ENCODE measurements at places on chromosomes 2 and 18.

DNA sequence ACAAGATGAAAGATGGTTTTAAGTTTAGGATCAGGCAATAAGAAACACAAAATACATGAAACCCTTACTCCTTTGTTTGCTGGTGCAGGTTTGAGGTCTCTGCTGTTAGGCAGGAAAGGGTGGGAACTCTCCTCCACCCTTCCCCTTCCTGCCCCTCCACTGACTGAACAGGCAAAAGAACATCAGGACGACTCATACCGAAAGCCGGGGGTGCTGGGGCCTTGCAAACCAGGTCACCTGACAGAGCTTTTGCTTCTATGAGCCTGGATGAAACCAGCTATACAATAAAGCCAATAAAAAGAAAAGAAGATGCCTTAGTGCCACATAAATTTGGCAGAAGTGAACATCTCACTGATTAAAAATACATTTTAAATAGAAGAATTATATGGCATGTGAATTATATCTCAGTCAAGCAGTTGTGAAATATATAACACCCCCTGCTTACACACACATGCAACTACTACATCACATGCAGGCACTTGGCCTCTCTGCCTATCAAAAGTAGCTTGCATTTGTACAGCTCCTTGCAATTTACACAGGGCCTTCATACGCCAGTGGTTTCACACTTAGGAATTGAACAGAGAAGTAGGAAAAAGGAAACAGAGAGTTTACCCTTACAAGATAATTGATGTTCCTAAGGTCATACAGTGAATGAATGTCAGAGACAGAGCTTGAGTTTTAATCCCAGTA, 215.1 kb upstream of the TRIB2 start:
- peak; percentile 31 for DNase-seq

DNA sequence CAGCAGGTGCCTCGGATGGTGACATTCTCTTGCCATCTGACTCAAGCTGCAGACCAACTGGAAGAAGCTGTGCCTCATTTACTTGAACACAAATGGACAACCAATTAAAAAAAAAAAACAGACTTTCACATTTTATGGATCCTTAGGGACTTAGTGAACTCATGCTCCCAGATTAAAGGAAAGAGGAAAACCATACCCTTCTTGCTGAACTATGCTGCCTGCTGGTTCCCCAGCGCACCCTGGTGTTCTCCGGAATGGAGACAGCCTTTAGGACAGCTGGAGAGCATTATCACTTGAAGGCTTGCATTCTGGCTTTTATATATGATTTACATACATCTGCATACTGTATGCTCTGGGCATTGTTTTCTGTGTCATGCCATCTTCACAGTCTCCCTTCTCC, 370.7 kb downstream of the SLC4A3 start:
- DNase-seq = peak; percentile 22

DNA sequence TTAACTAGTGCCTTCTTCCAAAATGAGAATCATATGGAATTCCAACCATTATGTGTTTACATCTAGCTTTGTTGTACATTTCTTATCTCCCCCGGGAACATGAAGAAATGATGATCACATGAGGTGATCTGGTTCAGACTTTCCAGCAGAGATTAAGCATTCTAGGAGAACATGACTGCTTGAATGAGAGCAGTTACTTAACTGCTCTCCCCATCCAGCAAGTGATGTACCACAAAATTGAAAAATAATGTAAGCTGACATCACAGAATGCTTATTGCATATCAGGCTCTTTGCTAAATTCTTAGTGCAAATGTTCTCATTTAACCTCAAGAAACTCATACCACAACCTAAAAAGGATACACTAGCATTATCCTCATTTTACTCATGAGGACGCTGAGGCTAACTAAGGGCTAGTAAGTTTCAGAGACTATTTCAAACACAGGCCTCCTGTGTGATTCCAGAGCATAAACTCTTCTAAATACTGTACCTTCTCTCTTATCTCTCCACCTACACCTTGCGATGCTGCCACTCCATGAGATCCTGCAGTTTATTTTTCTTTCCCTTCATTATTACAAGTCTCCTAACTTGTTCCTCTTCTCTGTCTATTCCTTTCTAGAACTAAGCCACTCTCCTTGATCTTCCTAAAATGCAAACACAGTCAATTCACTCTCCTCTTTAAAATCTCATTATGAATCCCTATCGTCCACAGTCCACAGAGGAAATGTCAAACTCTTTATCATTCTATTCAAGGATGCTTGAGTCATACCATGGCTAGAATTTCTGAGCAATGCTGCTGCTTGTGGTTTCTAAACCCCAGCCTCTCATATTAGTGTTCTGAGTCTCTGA, 1224.8 kb upstream of the ZEB2 start:
- DNase-seq = peak; percentile 86

DNA sequence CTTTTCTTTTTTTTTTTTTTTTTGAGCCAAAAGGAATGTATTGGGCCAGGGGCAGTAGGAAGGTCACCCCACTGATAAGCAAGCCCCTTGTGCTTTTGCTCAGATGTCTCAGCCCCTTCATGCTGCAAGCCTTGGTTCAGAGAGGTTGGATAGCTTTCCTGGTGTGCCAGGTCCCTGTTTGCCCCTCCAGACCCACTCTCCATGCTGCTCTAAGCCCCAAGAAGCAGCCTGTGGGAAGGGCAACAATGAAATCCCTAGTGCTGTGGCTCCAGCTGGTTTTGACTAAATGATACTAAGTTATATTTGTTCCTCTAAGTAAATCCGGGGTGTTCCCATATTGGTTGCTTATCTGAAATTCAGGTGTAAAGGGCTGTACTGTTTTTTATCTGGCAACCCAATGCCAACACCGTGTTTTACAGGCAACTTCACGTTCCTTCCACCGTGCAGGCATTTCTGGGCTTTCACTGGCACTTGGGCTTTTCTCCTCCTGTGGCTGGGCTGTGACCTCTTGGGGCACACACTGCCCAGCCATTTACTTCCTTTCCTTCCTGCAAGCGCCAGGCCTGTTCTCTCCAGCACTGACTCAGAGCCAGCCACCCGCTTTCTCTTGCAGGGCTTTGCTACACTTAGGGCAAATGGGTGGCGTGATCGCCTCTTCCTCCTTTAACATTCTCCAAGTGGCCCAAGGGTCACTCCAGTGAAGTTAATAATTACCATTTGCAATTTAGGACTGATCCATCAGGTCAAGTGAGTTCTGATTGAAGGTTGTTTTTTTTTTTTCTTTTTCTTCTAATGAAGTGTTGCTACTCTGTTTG, 21.6 kb downstream of the MERTK start:
- peak; percentile 31 for DNase-seq

- DNase-seq = no peak
Observed at GRCh38 chr18:59067873-59068272, 71.8 kb upstream of the SEC11C start.

GRCh38 chr2:33502025-33502424, 25.6 kb downstream of the RASGRP3 start:
- DNase-seq = no peak

GRCh38 chr18:36872329-36872728, 43.4 kb downstream of the KIAA1328 start:
- no peak for DNase-seq

DNA sequence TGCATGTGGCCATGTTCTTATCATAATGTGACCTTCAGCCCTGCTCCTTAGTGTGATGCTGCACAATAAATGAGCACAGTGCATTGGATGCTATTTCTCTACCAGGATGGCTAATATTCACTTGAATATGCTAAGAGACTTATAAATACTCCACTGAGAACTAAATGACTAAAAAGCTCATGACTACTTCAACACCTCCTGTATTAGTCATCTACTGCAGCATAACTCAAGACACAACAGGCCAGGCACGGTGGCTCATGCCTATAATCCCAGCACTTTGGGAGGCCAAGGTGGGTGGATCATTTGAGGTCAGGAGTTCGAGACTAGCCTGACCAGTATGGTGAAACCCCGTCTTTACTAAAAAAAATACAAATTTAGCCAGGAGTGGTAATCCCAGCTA, 213.4 kb downstream of the RND3 start:
- peak; percentile 25 for DNase-seq

DNA sequence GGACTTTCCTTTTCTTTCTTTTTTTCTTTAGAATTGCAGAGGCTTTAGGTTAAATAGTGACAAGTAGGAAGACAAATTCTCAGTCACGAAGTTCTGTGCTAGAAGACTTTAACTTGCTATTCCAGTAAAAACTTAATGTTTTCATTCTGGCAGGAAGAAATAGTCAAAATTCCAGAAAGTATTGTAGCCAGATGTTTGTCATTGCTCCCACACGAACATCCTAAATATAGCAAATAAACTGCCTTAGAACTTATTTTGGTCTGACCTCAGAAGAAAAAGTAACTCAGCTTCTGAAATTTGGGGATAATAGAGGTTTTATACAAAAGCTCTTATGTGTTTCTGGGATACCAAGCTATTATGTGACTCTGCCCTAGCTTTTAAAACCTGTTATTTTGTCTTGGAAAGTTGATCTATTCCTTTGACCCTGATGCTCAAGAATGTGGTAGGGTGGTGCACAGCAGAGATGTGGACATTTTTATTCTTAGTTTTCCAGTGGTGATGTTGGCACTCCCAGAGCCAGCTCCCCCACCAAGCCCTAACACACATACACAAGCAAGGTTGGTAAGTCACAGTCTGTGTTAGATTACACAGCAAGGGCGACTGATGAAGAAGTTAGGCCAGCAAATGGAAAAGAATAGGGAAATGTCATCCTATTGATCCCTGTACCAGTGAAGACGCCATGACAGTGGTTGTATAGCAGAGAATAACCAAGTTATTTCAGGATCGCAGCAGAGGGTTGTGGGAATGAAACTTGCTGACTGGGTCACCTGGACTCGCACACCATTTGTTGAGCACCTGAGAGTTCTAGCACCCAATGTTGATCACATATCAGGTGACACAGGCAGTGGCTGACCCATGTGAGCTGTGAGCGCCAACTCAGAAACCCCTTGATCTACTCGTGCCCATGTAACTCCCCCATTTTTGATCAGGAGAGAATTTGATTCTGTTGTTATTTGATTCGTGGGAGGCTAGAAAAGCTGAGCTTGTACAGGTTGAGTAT, 23.7 kb downstream of the FARP2 start:
- peak; percentile 28 for DNase-seq

DNA sequence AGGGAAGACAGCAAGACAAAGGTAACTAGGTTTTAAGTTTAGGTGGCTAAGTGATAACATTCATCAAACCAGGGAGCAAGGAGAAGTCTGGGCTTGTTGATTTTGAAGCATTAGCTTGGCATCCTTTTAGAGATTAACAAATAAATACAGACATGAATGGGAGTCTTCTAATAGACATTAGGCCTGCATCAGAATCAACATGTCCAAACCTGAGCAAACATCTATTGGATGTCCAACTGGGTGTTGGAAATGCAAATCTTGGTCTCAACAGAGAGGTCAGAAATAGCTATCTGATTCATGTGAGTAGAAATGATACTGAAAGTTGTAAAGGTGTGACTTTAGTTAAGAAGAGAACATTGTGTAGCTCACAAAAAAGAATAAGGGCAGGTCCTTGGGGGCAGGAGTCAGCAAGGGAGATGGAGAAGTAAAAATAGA, 85.5 kb upstream of the RND3 start:
- no peak for DNase-seq

DNA sequence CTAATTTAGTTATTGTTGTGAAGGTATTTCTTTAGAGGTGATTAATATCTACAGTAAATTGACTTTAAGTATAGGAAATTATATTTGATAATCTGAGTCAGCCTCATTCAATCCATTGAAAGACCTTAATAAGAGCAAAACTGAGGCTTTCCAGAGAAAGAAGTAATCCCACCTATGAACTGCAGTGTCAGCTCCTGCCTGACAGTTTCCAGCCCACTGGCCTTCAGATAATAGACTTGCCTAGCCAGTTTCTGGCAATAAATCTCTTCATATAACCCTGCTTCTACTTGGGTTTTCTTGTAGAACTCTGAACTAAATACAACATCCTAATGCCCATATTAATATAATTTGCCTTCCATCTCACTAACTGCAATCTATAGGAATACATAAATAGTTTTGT, 437.9 kb upstream of the UBE2E3 start:
- DNase-seq = no peak

- DNase-seq = no peak
Observed at GRCh38 chr2:238659231-238659630, 188.7 kb upstream of the TWIST2 start.

GRCh38 chr2:54975598-54976492, 74.4 kb downstream of the RTN4 start:
- no peak for DNase-seq

DNA sequence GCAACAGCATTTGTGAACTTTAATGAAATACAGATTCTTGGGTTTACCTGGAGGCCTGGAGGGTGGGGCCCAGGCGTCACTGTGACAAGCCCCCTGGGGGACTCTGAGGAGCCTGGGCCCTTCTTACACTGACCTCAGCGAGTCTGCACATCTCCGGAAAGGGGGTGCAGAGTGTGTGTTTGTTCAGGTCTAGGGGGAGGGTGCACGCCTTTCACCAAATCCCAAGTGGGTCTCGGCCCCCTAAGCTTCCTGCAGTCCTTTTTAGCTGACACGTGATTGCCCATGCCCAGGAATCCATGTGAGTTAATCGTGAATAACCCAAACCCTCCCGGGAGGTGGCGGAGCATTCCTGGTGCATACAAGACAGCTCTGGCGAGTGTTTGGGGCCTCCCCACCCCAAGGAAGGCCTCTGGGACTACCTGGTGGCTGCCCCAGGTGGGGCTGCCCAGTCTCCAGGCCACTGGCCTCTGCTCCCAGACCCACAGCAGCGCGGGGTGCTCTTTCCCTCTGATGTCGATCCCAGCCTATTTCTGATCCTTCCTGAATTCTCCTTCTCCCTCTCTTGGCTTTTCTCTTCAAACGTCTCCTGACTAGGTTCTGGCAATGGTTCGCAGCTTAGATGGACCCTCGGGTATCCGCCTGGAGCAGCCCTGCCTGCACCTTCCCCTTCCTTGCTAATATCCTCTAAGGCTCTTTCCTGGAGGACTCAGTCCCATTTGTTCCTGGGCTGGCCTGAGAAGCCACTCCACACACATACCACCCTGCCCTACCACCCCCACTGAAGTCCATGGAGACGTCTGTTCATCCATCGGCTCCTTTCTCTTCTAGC, 10.0 kb downstream of the NGEF start:
- DNase-seq = no peak

GRCh38 chr2:202037086-202037485, 3.4 kb downstream of the FZD7 start:
- DNase-seq = peak; percentile 59

GRCh38 chr2:126495189-126495588, 160.8 kb upstream of the GYPC start:
- no peak for DNase-seq

- peak; percentile 83 for DNase-seq
Observed at GRCh38 chr2:189799531-189799930, 15.3 kb downstream of the PMS1 start.

GRCh38 chr2:109555346-109555900, 58.3 kb downstream of the SEPTIN10 start:
- DNase-seq = peak; percentile 63

- no peak for DNase-seq
Observed at GRCh38 chr2:76444732-76445131, 734.0 kb upstream of the GCFC2 start.

DNA sequence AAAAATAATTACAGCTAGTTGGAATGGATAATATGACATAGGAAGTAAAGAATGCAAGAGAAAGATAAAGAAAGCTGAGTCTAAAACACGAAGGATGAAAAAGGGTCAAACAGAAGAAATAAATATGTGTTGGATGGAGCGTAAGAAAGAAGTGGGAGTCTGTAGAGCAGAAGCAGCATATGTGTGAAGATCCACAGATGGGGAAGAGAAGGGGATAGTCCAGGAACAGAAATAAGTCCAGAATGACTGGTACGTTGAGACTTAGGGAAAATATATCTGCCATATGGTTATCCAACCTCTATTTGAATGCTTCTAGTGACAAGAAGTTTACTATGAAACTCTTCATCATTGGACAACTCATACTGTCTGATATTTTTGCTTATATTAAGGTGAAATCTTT, 18.0 kb downstream of the ABCA12 start:
- DNase-seq = no peak

GRCh38 chr2:218833023-218833609, 1.5 kb upstream of the PRKAG3 start:
- DNase-seq = no peak

Measured in EL (cell line).